ENCODE measurements at places on chromosomes 16 and 17. TPM values are rescaled to one million over a fixed set of nuclear protein-coding genes. Genes with fewer than 3 reads are reported as not detected.

DNA sequence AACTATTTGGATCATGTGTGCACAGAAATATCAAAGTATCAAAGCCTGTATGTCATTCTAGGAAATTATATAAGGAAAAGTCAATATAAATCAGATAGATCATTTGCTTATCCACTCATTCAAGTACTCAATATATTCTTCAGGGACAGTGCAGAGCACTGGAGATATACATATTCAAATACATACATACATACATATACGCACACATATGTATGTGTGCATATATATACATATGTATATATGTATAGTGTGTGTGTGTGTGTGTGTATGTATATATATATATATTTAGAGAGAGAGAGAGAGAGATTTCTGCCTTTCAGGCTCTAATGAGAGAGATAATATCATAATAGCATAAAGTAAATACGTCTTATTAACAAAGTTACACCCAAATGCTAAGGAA lies 169.2 kb downstream of the PMP22 start:
- DNase-seq = no peak

GAST gene
- not detected for total RNA-seq

ABCC12 gene
- total RNA-seq = not detected

KIF2B gene
- total RNA-seq = not detected

DNA sequence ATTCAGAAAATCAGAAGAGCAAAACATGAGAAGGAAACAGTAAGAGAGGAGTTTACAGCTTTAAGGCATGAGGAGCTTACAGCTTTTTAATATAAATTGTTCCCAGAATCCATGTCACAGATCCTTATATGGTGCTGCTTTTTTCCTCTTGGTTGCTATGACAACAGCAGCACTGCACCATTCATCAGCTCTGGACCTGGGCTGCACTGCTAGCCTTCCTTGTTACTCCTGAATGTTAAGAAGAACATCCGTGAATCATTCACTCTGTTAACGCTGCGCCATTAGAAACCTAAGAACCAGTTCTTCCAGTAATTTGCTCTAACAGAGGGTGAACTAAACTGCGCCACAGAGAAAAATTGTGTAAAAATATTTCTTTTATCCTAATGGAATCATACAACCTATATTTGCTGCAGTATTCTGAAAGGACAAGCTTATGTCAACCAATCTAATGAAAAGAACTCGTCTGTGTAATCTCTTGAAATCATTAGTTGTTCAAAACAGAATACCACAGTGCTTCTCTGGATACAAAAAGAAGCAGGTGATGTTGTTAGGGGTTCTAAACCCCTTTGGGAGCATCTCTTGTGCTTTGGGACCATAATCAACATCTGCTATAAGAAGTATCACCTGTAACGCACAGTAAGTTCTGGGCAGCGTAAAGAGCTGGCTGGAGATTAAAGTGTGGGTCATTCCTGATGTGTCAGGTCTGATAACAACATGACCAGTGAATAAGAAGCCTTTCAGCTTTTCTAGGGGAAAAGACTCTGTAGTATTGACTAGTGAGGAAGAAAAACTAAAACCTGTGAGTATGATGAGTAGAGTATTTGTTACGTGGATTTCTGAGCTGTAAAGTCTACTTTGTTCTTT lies 151.2 kb downstream of the TANC2 start:
- no peak for DNase-seq

NOG gene
- 1.3 TPM for total RNA-seq

CNGB1 gene
- total RNA-seq = not detected

WSCD1 gene
- total RNA-seq = 4.2 TPM

- no peak for DNase-seq
Observed at GRCh38 chr16:55002419-55002818, 71.8 kb downstream of the IRX5 start.

CACNG3 gene
- total RNA-seq = not detected

- no peak for DNase-seq
Observed at GRCh38 chr16:54121539-54122295, 164.9 kb downstream of the IRX3 start.

- peak; percentile 83 for DNase-seq
Observed at GRCh38 chr17:40922239-40922638, 15.2 kb downstream of the KRT23 start.

DNA sequence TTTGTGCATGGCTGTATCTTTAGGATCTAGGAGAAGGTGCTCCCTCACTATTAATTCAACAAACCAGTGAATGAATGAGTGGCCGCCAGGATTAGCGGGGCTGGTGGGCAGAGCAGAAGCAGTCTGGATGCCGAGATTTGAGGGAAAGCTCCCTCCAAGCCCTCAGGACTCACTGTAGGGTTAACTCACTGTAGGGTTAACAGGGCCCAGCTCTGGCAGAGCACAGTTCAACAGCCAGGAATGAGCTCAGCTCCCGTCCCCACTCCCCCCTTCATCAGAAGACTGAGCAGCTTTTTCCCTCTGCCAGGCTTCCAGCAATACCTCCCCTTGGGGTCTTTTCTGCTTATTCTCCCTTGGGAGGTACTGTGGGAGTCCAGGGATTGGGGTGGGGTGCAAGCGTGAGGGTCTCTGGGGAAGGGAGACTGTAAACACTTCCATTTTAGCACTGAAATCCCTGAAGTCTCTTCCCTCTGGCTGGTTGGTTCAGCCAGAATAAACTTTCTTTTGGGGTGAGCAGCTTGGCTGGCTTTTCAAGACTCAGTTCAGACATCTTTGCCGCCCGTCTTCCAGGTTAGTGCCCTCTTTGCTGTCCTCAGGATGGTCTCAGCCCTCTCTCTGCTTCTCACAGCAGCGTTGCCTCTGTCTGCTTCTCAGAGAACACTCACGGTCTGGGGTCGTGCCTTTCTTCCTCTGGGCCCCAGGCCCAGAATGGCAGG lies 53.7 kb upstream of the WSB1 start:
- DNase-seq = no peak

- no peak for DNase-seq
Observed at GRCh38 chr17:71192039-71192555, 928.7 kb upstream of the SOX9 start.

DNA sequence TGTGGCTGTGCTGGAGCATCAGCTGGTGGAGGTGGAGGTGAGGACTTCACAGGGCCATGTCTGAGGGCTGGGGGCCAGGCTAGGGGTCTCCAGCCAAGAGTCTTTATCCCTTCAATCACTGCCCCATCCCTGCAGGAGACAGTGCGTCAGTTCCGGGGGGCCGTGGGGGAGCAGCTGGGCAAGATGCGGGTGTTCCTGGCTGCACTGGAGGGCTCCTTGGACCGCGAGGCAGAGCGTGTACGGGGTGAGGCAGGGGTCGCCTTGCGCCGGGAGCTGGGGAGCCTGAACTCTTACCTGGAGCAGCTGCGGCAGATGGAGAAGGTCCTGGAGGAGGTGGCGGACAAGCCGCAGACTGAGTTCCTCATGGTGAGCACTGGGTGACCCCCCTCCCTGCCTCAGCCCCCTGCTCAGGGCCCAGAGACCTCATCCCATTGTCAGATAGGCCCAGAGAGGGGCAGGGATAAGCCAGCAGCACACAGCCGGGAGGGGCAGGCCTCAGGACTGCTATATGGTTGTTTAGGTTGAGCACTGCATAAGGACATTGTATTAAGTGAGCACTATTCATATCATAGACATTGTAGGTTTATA lies 2.3 kb upstream of the PYDC1 start:
- DNase-seq = no peak

DNA sequence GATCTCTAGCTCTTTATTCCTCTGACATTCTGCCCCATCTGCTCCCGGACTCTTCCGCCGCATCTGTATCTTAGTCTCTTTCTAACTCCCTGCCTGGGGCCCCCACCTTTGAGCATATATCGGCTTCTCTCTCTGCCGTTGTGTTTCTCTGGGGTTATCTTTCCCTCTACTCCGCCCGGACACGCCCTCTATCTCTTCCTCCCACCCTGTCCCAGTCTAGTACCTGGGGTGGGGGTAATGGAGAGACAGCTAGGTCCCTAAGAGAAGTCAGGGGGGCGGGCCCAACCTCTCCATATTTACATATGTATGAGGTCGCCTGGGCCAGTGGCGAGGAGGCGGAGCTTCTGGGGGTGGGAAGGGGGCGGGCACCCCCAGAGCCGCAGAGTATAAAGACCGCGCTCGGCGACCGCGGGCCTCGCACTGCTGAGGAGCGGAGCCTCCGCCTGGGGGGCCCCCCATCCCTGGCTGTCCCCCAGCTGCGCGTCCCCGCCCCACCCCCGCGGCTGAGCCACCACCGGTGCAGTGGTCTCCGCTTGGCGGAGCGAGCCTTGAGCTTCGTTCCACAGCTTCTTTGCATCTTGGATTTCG lies at the start of gene ATP1B2:
Gene ATP1B2 (plus strand): TSS at position 418 of the 588 bp plus-strand sequence. CDS start 593 bp downstream, outside the sequence.
- DNase-seq = no peak

Measured in posterior vena cava (tissue), 2 donors.